Activated CD8-positive, alpha-beta memory T cell treated with anti-CD3 and anti-CD28 coated beads for 1 hour (primary cell): ENCODE measurements at places on chromosomes 1 and 21.

GRCh38 chr1:43622471-43622870 is 27.5 kb upstream of the KDM4A start:
- DNase-seq = no peak

GRCh38 chr1:162165528-162165927 is 96.0 kb downstream of the NOS1AP start:
- no peak for DNase-seq

DNA sequence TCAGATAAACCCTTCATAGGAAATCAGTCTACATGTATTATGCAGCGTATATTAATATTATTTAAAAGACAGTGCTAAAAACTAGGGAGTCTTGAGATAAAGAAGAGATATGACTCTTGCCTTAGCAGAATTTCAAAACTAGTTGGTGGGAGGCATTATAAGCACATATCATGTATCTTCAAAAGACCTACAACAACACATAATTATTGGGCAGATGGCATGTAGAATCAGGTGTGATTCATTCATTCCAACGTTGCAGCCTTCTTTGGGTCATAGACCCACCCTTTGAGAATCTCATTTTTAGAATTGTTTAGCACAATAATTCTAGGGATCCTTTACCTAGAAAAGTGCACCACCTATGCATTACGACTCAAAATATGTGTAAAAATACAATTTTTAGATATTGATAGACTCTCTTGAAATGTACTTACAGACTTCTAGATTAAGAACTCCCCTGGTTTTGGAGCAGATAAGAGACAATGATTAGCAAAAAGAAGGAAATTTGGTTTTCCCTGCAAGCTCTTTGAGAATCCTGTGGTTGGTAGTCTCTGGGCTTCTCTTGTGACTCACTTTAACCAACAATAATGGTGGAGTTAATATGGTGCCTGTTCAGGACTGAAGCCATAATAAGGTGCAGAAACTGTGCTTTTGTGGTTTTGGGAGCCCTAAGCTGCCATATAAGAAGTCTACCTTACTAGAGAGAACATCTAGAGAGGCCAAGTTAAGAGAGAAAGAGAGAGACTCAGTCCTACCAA is 85.3 kb upstream of the RGS4 start:
- no peak for DNase-seq

DNA sequence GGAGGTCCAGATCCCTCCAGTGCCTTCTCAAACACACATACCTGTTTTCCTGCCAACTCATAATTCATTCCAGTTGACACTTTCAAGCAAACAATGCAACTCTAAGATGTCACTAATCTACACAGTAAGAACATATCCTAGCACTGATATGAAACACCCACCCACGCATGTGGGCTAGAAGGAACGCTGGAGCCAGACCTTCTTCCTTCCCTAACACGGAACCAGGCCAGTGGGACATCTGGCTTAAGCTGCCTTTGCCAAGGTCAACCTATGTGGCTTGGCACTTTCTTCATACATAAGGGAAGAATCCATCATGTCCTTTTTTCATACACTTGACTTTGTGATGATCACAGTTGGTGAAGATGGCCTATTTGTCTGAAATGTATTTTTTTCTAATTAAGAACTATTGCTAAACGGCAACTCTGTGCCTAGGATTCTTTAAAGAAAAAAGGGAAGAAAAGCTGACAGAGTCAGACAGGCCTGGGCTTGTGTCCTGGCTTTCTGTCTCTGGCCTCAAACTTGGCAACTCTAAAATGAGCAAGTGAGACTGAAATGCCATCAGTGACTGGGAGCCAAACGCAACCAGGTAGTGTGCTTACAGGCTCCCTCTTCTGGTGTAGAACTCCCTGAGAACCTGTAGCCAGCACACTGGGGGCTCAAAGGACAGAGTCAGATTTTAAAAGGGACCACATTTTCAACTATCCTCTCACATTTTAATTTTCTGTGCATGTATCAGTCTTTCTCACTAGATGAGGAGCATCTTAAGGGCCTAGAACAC is 92.6 kb upstream of the BEND5 start:
- DNase-seq = no peak

- DNase-seq = no peak
These were observed 91.9 kb upstream of the TSPAN2 start for GRCh38 chr1:115181231-115181630.

DNA sequence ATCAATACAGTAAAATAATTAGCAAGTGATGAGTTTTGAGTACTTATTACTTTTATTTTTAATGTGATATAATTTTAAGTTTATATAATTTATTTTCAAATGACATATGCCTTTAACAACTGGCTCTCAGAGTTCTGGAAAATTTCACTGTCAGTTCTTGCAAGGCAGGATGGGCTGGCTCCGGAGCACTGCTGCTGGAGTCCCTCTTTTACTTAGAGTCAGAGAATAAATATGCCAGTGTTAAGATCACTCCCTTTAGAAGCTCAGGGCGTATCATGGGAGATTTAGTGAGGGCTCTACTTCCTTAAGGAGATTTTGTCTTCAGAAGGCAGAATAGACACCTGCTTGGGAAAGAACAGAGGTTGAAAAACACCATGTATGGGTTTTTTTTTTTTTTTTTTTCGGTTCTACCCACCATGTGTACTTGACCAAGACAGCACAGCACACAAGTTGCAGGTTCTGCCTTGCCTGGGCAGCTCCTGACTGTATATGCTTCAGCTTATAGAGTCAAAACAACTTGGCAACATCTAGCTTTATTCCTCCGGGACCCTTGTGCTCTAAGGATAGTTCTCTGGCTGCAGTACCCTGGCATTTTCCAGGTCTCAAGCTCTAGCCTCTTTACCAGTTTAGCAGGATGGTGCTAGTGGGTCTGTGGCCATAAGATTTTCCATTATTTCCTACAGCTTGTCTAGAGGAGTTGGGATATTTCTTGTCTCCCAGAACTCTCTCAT is 29.7 kb upstream of the FMOD start:
- DNase-seq = no peak

GRCh38 chr1:231279683-231280082 is 38.7 kb downstream of the GNPAT start:
- DNase-seq = no peak

- no peak for DNase-seq
These were observed 30.8 kb downstream of the RNF19B start for GRCh38 chr1:32933742-32934322.

DNA sequence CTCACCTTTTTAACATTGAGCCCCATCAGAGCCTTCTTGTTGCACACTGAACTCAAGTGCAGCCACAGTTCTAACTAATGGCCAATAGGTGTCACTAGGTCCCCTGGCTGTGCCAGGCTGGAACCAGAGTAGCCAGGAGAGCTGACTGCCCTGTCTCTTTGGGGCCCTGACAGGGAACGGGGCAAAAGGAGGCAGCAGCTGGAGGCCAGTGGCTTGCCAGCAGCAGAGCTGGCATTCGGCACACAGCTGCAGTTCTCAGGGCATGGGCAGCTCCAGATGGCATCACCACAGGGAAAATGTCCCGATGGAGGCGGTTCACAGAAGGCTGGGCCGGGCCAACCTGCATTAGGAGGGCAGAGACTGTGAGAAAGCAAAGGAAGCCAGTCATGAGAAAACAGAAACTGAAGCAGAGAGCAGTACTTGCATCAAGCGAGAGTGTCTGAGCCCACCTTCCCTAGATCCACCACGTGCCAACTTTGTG is 188.6 kb downstream of the FCRL5 start:
- DNase-seq = no peak

DNA sequence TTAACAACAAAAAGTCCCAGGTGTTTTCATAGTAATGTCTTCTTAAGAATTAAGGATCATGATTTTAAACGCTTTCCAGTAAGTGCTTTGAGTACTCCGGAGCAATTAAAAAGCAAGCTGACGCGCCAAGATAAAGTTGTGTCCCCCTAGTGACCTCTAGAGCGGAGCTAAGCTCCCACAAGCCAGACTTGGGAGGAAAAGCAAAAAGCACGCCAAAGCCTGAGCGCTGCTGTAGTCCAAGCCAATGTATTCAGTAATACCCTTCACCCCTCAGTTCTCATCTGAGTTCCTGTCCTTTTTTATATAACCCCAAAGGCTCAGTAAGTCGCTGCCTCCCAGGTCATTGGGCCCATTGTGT is 3.5 kb upstream of the SLC44A5 start:
- no peak for DNase-seq

DNA sequence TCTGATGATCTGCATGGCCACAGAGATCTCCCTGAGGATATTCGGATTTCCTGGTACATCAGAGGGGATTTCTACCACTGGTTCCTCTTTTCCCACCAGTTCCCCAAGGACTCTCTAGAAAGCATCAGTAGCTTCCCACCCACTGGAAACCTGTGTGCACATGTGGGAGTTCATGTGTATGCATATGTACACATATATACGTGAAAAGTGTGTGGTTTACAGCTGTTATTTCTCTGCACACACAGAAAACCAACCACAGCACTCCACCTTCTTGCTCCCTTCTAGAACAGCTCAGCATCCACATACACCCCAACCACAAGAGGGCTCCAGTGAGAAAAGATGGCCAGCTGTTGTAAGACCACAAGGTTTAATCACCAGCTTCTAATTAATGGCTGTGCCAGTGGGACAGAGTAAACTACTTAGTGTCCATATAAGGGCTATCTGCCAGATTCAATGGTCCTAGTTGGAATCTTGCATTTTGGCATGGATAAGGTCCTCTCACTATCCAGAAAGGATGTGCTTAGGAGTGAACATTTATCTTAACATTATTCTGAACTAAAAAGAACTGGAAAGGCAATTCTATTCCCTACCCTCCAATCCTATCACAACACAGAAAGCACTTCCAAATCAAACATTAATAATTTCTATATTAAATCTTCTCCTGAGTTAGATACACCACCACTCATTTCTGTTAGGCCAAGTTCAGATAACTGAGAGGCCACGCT is 24.1 kb downstream of the GPR3 start:
- no peak for DNase-seq

- DNase-seq = no peak
These were observed 33.0 kb upstream of the S100A7 start for GRCh38 chr1:153493343-153493960.

DNA sequence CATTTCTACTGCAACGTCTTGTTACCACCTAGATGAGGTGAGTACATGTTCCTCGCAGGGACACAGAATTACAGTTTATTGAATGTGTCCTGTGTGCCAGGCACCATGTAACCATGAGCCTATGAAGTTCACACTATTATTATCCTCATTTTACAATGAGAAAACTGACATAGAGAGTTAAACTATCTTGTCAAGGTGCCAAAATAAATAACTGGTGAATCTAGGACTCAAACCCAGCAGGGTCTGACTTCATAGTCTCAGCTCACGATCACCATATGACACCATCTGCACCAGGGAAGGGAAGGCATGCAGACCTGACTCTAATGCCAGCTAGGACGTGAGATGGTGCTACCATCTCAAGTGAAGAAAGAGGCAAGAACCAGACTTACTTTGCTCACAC is 2.4 kb downstream of the SELE start:
- no peak for DNase-seq

DNA sequence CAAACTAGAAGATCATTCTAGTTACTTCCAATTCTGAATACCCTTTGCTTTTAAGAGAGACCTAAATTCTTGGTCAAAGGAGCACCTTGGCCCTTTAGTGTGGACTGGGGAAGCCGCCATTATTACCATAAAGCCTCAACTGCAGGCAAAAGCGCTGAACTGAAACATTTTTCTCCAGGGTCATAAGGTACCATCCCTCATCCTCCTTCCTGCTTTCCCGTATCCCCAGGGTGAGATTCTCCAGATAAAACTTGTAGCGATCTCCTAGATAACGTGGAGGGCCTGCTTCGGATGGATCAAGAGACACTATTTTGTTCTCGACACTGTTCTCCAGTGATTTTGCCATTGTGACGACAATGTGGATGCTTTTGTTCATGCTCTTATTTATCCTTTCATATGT is 9.8 kb downstream of the SLAMF1 start:
- DNase-seq = no peak

- no peak for DNase-seq
These were observed 1.4 kb downstream of the RGS8 start for GRCh38 chr1:182682898-182683501.

GRCh38 chr1:228399531-228400236 is 7.0 kb downstream of the TRIM11 start:
- no peak for DNase-seq

- DNase-seq = no peak
These were observed 15.9 kb downstream of the WNT3A start for GRCh38 chr1:228022571-228023293.

DNA sequence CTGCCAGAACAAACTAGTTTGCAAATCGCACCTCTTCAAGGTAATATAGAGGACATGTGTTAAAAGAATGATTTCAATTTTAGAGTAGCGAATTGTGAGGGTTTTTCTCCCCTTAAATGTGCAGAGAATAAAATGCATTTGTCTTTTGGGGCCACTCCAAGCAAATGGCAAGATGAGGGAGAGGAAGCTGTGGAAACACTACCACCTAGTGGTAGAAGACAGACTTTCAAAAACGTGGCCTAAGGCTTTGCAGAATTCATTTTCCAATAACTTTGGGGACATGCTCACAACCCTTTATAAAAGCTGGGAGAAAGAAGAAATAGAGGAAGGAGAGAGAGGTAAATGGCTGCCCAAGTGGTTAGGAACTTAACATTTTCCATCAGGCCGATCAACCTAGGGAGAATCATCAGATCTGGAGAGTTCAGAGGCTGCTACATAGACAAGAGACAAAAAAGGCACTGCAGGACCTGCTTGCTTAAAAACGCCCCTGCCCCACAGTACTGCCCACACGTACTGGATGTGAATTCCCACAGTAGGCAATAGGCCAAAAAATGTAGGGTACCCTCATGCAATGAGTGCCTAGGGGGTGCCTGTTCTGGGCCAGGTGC is 15.7 kb upstream of the RCAN1 start:
- no peak for DNase-seq

GRCh38 chr1:31901838-31902509 is 36.2 kb downstream of the PTP4A2 start:
- DNase-seq = no peak

DNA sequence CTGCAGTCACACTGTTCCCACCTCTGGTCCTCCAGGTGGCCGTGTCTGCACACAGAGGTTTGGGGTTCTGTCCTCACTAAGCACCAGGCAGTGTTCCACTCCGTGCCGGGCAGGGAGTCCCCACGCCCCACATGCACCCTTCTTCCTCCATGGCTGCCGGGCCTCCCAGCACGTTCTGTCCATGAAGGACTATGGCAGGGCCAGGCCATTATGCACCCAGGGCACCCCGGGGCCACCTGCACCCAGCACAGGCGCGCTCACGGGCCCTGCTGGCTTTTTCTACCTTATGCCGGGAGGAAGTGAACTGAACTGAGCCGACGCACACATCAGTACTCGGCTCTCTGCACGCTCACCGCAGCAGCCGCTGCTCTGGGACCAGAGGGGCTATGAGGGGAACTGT is 10.3 kb downstream of the PANK4 start:
- no peak for DNase-seq

GRCh38 chr1:39925721-39926342 is 24.1 kb upstream of the MYCL start:
- no peak for DNase-seq
